PC-9 (cell line): ENCODE measurements at places on chromosomes 1 and 21.

GRCh38 chr1:95168761-95169351 lies 51.7 kb downstream of the TLCD4 start:
- no peak for DNase-seq

DNA sequence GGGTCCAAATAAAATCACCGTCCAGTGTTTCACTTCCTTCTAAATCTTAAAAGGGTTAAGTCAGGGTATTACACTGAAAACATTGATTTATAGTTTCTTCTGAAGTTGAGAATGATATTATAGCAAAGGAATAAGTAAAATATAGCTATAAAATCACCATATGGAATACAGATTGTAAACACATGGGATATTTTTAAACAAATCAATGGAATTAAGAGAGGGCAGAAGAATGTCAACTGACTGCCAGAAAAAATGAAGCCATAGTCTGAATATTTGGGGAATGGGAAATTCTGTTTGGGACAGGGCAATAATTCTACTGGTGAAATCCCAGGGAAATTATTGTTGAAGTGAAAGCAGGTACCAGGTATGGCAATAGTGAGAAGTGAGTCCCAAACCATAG lies 664.6 kb downstream of the NCAM2 start:
- no peak for DNase-seq

DNA sequence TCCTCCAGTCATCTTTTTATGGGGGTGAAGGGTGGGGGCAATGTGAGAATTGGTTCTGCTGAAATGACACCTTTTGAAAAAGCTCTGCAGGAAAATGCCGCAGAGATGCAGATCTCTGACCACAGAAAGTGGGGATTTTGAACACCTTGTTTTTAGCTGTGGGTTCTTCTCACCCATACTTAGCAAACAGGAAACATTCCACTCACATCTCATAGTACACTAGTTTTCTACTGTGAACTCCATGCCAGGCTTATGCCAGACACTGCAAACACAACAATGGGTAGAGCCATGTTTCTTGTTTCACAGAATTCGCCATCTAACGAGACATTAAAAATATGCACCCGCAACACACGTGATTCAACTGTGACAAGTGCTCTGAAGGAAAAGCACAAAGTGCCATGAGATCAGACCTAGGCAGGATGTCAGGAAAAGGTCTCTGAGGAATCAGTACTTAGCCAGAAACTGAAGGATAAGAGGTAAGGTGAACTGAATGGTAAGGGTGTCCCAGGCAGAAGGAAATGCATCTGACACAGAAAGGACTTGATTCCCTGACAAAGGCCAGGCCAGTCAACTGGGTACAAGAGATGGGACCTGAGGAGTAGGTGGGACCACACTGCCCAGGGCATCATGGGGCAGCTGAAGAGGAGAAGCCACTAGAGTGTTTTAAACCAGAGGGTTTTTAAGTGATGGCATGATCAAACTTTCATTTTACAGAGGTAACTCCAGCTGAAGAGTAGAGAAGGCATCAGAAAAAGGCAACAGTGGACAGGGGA lies 83.8 kb upstream of the JAK1 start:
- DNase-seq, result no peak

GRCh38 chr1:68206848-68207689 lies 25.3 kb downstream of the WLS start:
- DNase-seq, result no peak

- no peak for DNase-seq
Measured at GRCh38 chr21:14313300-14313699, 69.6 kb downstream of the HSPA13 start.
